ENCODE measurements at places on chromosomes 1 and 21. TPM values are rescaled to one million over a fixed set of nuclear protein-coding genes. Genes with fewer than 3 reads are reported as not detected.

GPR61 gene
- 0.17 TPM for polyA plus RNA-seq

BLZF1 gene
- polyA plus RNA-seq: 35.4 TPM

FCER1A gene
- not detected for polyA plus RNA-seq

ECM1 gene
- polyA plus RNA-seq: 63.8 TPM

MIA3 gene
- polyA plus RNA-seq: 26.9 TPM

RASSF5 gene
- 2.4 TPM for polyA plus RNA-seq

LCE1B gene
- polyA plus RNA-seq: 0.48 TPM

AADACL4 gene
- not detected for polyA plus RNA-seq

DIO1 gene
- polyA plus RNA-seq: not detected

PRRX1 gene
- not detected for polyA plus RNA-seq

TRNP1 gene
- polyA plus RNA-seq: 130 TPM

GPR52 gene
- 0.15 TPM for polyA plus RNA-seq
